ENCODE measurements at places on chromosomes 16 and 17.

GRCh38 chr16:56609463-56609921 lies 1.1 kb downstream of the MT2A start:
- peak; percentile 74 for DNase-seq

DNA sequence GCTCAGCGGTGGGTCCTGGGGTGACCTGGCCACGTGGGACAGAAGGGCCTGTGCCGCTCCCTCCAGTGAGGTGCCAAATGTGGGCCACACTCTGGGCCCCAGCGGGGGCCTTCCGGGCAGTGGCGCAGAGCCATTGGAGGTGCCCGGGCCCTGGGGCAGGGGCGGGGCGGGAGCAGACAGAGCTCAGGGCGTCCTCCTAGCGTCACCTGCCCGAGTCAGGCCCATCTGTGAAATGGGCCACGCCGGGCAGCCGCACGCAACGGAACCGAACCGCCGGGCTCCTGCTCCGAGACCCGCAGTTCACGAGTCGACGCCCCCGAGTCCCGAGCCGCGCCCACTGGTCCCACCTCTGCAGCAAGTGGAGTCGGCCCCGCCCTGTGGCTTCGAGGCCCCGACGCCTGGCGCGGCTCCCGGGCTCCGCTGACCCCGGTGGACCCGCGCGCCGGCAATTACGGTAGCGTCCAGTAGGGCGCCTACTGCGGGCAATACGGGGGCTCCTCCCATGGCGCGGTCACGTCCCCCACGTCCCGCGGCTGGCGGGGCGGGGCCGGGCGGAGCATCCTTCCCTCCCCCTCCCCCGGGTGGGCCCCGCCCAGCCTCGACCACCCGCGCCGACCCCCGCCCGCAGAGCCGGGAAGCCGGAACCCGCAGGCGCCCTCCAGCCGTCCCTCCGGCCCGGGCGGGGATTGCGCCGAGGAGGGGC lies 1.9 kb downstream of the SLC16A3 start:
- DNase-seq = no peak

GRCh38 chr17:34177642-34178041 lies 77.4 kb upstream of the CCL2 start:
- peak; percentile 10 for DNase-seq

DNA sequence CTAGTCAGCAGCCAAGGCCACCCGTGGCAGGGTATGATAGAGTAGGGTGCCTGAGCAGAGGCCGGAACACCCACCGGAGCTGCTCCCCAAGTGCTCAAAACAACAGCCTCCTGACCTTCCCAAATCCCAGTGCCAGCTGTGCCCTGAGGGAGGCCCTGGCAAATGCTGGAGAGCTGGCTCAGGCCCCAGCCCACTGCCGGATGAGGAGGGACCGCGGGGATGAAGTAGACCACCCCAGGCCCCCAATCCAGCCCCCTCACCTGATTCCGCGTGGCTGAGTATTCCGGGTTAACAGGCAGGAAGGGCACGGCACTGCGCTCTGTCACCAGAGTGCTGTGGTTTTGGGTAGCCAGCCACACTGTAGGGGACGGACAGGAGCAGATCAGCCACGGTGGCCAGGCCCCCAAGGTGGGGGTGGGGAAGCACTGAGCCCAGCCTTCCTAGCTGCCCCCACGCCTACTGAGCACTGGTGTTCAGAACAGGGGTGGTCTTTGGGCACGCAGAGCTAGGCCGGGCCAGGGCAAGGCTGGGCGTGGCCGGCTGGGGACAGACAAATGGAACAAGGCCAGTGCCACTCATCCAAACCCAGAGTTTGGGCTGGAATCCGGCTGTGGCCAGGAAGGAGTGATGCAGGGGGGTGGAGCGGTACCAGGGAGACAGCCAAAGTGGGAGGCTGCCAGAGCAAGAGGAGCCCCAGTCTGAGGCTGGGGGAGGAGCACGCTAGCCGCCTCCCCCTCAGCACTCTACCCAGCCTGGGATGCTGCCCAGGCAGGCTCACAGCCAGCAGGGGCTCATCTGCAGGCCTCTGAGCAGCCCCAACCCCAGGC lies 9.1 kb downstream of the TP53I13 start:
- DNase-seq = no peak

Measured in GM04504 (cell line).